ENCODE measurements at places on chromosomes 5 and 9.

DNA sequence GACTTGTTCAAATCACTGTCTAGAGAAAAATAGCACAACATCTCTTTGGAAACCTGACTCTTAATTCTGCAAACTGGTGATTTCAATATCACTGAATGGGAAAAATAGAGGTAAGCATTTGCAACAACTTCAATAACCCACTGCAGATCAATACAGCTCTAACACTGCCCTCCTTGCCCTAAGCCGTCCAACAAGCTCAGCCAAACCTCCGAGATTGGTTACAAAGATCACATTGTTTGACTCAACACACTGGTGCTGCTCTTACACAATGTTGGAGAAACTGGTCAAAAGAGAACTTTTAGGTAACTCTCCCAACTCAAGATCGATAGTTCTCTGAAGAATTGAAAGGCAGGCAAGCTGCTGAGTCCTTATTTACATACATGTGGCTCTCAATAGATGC, 150.4 kb downstream of the SPOCK1 start:
- DNase-seq, result no peak

DNA sequence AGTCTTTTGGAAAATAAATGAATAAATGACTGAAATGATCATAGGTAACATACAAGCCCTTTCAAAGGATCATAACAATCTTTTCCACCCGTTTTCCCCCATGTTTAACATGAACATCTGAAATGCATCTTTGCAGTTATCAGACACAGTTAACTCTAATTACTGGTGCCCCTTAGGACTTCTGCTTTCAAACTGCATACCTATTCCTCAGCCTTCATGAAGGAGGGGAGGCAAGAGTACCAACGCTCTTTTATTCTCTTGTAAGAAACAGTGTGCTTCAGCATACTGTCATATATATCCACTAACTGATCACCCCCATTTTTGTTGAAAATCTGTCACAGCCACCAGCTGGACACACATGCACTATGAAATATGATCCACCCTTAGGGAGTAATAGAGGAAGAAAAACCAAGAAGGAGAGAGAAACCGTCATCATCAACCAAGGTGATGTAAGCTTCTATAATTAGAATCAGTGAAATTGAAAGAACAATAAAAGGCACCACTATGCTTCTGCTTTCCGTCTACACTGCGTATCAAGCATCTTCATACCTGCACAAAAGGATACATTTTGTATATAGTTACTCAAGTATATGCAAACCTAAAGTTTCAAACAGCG, 98.7 kb downstream of the RAPGEF6 start:
- DNase-seq, result peak; percentile 65

GRCh38 chr9:70987986-70988385, 133.4 kb downstream of the TRPM3 start:
- no peak for DNase-seq

DNA sequence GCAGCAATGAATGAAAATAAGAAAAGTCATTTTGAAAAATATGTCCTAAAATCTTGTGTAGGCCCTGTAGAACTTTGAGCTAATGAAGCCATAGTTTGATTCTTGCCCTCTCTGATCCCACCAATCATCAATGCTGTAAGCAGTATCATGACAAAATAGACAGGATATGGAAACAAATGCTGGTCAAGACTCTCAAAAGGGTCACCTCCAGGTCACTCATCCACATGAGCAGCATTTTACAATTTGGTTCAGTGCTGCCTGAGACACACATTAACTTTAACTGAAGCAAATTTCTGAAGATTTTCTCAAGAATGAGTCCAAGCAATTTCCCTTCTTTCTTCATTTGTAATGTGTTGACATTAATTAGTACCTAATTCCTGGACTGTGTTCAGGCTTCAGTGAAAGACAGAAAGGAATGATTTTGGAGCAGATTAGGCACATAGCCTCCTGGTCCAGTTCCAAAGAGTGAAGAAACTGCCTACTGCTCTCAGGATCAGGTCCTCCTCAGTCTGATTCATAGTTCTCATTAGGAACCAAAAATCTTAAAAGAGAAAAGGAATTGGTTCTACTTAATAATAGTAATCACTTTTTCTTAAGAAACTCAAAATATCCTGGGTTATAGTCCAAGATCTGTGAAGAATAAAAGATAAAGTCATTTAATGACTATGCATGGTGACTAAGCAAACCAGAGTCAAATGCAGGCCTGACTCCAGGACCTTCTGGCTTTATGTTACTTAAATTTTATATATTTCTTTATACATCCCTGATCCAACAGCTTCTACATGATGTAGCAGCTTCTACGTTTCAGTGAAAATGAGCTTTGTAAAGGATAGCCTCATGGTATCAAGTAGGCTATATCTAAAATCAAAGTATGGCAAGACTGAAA, 192.1 kb upstream of the RGMB start:
- no peak for DNase-seq

DNA sequence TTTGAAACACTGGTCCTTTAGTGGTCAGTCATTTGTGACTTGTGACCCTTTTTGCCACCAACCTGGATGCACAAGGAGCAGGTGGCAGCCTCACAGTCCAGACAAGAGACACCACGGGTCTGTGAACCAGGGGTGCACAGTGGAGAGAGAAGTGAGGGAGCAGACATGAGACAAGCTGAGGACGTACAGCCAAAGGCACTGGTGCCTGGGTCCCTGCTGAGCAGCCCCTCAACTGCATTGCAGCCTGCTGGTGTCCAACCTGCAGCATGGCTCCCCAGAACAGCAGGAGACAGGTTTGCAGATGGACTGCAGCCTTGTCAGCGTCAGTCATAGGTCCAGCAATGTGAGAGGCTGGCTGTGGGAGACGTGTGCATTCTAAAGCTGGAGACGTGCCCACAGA, 124.2 kb upstream of the FSTL4 start:
- DNase-seq, result no peak

GRCh38 chr9:18520416-18521047, 46.6 kb downstream of the ADAMTSL1 start:
- DNase-seq, result no peak

DNA sequence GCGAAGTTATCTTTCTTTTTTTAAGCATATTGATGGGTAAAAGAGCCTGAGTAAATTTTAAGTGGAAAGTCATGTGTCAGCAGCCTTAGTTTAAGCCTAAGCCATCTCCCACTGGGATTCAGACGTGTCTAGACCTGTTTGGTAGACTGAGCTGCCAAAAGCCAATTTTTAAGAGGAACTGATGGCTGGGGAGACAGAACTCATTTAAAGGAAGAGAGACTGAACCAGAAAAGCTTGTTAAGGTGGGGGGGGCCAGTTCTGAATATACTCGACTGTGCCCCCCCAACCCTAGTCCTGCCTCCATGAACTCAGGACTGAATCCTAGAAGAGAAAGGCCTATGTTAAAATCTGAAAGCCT, 58.3 kb upstream of the PLPP1 start:
- DNase-seq, result peak; percentile 64

DNA sequence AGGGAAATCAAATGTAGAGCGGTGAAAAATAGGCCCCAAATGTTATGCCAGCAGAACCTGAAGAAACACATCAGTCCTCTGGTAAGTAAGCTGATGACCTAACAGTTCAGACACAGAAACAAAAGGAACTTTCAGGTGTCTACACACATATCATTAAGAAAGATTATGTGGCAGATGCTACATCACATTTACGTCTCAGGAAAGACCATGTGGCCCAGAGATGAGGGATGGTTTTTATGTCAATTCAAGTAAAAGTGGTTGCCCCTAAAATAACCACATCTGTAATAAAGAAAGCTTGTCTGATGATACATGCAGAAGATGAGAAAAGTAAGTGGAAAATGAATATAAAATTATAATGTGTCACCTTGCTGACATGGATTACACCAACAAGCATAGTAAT, 31.4 kb downstream of the GNAQ start:
- no peak for DNase-seq

GRCh38 chr5:34687269-34688011, 31.3 kb downstream of the RAI14 start:
- DNase-seq, result no peak

DNA sequence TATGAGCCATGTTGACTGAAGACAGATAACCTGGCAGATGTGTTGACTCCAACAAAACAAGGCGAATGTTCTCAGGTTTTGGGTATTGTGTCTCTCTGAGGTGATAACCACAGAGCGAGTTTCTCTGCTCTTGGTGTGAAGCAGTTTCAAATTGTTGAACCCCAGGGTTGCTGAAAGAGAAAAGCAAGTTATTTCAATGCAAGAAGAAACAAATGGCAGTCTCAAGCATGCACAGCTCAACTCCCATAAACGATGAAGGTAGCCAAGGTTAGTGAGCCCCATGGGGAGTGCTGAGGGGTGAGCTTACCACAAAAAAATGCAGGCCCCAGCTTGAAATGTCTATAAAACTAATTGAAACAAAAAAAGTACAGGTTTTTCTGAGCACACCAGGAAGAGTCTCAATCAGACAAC, 220.8 kb upstream of the DAPK1 start:
- DNase-seq, result no peak

GRCh38 chr5:23613566-23613965, 106.2 kb downstream of the PRDM9 start:
- DNase-seq, result no peak

GRCh38 chr5:116971131-116971530, 396.5 kb upstream of the SEMA6A start:
- no peak for DNase-seq

- DNase-seq, result no peak
These were observed 51.0 kb downstream of the SH3PXD2B start for GRCh38 chr5:172403189-172403796.

DNA sequence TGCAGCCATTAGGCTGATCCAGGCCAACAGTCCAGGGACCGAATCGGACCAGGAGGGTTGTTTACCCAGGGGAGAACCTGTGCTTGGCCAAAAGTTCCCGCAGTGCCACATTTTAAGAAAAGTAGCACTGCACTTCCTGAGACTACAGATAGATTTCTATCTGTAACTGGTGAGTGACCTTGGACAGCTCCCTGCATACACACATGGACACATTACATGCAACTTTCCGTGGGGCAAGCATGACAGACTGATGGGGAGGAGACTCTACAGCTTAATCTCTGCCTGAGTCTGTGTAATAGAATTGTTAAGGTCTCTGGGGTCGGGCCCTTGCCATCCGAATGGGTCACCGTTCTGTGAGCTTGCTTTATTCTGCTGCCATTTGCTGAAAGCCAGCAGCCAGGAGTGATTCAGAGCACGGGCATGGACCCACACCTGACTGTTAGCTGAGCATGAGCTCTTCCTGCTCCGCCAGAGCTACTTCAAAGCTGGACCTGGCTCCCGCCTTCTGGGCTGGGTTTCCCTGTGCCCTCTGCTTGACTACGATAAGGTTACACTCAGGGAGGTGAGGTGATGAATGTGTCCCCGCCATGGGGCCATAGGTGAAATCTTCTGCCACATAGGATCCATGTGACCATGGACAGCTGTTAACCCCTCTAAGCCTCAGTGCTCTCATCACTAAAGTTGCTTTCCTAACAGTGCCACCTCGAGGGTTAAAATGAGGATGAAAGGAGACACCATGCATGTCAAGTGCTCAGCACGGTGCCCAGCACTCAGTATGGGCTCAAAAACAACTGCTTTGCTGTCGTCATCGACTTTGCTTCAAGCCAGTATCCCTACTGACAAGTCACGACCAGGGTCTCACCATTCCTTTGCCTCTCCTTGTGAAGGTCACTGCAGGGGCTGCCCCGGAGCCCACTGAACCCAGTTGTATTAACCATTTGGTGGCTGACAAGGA, 200.0 kb downstream of the MELK start:
- DNase-seq, result no peak

- no peak for DNase-seq
These were observed 556.3 kb upstream of the KLF4 start for GRCh38 chr9:108045851-108046250.

DNA sequence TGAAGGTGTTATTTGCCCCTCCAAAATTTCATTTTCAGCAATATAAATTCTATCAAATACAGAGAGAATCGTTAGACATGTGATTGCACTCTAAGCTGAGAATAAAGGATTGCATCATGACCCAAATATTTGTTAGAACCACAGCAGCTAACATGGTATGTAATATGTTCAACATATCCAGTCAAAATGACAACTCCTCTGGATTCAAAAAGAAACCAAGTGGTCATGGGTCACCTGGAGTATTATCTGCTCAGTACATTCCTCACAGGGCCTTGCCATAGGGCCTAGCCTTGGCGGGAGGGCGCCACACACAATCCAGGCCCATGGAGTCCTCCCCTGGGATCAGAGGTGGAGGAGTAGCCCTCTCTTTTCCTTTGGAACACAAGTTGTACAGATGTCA, 179.2 kb downstream of the HSD17B3 start:
- DNase-seq, result no peak

DNA sequence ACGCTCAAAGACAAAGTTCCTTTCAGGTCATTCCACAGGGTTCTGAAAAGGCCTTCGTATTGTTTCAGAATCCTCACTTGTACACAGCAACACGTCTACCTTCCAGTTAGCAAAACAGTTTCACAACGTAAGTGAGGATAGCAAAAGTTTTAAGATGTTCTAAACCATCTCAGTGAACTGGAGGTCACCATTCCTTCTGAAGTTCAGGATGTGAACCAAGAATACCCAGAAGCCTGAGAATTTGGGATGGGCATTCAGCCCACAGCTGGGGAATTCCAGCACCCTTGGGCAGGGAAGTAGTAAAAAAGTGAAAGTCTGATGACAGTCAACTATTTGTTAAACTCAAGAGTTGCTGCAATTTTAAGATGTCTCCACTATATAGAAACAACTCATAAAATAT, 224.5 kb downstream of the BNC2 start:
- DNase-seq, result no peak

DNA sequence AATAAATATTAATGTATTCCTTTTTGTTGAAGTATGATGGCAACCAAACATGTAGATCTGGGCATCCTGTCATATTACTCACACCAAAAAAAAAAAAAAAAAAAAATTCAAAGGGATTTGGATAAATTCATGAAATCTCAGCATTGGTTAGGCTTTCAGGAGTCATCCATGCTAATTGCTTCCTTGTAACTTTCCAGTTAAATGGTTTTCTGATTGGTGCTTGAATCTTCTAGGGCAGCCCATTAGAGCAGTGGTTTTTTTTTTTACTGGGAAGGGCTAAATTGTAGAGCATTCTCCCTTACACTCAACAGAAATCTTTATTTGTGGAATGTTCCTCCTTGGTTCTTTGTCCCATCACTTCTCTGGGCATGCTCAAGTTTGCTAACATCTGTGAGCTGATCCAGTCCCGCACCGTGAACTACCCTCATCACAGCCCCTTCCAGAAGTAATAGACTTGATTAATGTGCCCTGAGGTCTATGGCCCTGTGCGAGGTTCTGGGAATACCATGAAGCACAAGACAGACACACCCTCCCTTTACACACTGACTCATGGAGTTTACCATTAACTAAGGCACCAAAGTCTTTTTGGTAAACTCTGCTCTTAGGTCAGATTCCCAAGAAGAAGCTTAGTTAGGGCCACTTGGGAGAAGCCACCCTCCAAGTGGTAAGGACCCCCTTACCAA, 56.0 kb downstream of the RGS3 start:
- no peak for DNase-seq

- DNase-seq, result no peak
These were observed 41.0 kb upstream of the SLC27A6 start for GRCh38 chr5:128924299-128924698.

DNA sequence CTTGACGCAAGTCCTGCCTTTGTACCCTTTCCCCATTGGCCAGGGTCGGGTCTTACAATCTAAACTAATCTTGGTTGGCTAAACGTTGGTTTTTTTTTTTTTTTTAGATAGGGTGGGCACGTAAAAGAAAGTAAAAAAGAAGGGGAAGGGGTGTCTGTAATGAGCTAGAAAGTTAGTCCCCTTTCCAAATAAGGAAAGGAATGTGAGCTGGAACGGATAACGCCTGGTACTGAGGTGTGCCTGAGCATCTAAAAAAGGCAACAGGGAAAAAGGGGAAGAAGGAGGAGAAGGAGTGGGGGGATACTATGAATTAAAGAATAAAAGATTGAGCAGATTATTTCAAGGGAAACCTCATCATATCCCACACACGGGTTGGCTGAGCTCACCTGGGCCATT, 66.2 kb upstream of the IL17B start:
- DNase-seq, result no peak
